ENCODE measurements at places on chromosomes 6 and 20.

- DNase-seq: no peak
Observed at GRCh38 chr6:14038467-14039437, 78.8 kb upstream of the CD83 start.

DNA sequence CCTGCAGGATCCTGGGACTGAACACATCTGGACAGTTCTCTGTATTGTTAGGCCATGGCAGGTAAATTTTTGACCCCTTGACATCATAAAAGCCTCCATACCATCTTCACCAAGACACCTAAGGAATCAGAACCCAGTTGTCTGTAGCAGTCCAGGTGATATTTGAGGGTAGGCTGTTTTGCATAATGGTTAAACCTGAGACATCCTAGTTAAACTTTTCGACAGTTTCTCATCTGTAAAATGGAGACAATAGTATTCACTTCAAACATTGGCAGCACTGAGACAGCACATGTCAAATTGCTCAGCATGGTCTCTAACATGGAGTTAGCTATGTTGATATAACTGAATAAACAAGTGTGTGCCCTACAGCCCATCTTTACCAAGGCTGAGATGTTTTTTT is 24.8 kb downstream of the C6orf62 start:
- DNase-seq: no peak

- peak; percentile 13 for DNase-seq
Observed at GRCh38 chr6:12648171-12648570, 68.4 kb upstream of the PHACTR1 start.

GRCh38 chr20:1880529-1881239 is 14.5 kb upstream of the SIRPA start:
- no peak for DNase-seq

- DNase-seq: no peak
Observed at GRCh38 chr20:3354247-3354646, 53.2 kb downstream of the DNAAF9 start.

DNA sequence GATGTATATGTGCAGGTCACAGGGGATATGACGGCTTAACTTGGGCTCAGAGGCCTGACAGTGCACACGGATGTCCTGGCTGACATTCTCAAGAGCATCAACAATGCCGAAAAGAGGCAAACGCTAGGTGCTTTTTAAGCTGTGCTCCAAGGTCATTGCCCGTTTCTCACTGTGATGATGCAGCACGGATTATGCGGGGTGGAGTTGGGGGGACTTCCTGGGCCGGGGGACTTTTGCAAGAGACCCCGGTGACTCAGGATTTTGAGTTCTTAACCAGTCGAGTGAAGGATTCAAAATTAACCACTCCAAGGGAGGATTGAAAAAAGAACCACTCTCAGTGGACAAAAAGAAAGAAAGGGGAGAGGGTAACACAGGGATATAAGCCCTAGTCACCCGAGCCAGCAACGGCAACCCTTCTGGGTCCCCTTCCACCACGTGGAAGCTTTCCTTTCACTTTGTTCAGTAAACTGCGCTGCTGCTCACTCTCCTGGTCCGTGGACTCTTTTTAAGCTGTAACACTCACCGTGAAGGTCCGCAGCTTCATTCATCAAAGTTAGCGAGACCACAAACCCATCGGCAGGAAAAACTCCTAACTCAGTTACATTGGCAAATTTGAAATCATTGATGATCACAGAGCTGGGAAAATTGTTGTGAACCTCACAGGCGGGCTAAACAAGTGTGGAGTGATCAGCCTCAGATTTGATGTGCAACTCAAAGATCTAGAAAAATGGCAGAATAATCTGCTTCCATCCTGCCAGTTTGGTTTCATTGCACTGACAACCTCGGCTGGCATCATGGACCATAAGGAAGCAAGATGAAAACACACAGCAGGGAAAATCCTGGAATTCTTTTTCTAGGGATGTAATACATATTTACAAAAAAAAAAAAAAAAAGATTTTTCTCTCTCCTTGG is 199.3 kb downstream of the ARID1B start:
- no peak for DNase-seq

Data from PC-3 (cell line).